Lower lobe of right lung (tissue), 2 donors: ENCODE measurements at places on chromosomes 2 and 18. TPM values are rescaled to one million over a fixed set of nuclear protein-coding genes. Genes with fewer than 3 reads are reported as not detected.

The CD207 gene
- total RNA-seq = 3.0 TPM

DNA sequence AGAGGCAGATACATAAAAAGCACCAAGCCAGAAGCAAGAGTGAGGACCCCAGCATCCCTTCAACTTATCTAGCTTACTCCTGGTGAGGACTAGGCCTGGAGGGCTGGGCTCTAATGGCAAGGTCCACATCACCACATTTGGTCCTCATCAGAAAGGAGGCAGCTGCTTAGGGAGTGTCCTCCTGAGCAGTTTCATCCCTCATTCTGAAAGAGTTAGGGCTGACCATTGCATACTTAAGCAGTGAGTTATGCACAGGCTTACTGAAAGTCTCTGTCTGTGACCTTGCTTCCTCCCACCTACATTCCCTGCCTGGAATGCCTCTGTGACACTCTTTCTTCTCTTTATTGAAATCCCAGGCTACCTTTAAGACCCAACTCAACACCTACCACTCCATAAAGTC lies 301.8 kb upstream of the ACVR2A start:
- no peaks in the 10 kb centered on the region for H3K4me1 ChIP-seq
- no peaks in the 10 kb centered on the region for H3K36me3 ChIP-seq
- DNase-seq = no peak
- H3K27ac ChIP-seq = no peak overlapping the region
- H3K4me3 ChIP-seq = no peak overlapping the region
- no peaks in the 10 kb centered on the region for H3K27me3 ChIP-seq

The TMEM178A gene
- 3.2 TPM for total RNA-seq

GRCh38 chr2:101329026-101329425 lies 20.5 kb upstream of the RNF149 start:
- H3K36me3 ChIP-seq = no peaks in the 10 kb centered on the region
- H3K4me1 ChIP-seq = peaks cover 40% of the 10 kb centered on the region
- H3K4me3 ChIP-seq = no peak overlapping the region
- DNase-seq = no peak
- no peaks in the 10 kb centered on the region for H3K27me3 ChIP-seq

- no peaks in the 10 kb centered on the region for H3K27me3 ChIP-seq
- no peaks in the 10 kb centered on the region for H3K4me1 ChIP-seq
- DNase-seq = no peak
- H3K36me3 ChIP-seq = no peaks in the 10 kb centered on the region
These were observed 159.3 kb upstream of the GULP1 start for GRCh38 chr2:188132385-188132784.

- H3K36me3 ChIP-seq = no peaks in the 10 kb centered on the region
- no peak overlapping the region for H3K27ac ChIP-seq
- DNase-seq = no peak
- no peaks in the 10 kb centered on the region for H3K27me3 ChIP-seq
- H3K4me3 ChIP-seq = no peak overlapping the region
These were observed 266.9 kb upstream of the FANCL start for GRCh38 chr2:58508006-58508405.

DNA sequence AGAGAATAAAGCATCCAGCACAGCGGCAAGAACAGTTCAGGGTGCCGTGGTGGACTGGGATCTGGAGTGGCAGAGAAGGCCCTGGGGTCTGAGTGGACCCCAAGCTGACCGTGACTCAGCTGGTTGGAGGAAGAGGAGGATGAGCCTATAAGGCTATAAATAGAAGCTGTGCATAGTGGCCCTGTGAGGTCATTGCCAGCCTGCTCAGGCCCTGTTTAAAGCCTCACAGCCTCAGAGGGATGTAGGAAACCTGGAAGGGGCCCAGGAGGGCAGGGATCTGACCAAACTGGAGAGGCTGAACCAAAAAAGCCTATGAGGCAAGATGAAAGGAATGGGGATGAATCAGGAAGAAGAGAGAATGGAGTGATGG lies 11.3 kb upstream of the DES start:
- H3K27me3 ChIP-seq = peaks cover 5% of the 10 kb centered on the region
- H3K27ac ChIP-seq = no peak overlapping the region
- no peaks in the 10 kb centered on the region for H3K36me3 ChIP-seq
- peaks cover 5% of the 10 kb centered on the region for H3K4me1 ChIP-seq
- H3K4me3 ChIP-seq = no peak overlapping the region
